ENCODE measurements at places on chromosomes 3 and 15.

DNA sequence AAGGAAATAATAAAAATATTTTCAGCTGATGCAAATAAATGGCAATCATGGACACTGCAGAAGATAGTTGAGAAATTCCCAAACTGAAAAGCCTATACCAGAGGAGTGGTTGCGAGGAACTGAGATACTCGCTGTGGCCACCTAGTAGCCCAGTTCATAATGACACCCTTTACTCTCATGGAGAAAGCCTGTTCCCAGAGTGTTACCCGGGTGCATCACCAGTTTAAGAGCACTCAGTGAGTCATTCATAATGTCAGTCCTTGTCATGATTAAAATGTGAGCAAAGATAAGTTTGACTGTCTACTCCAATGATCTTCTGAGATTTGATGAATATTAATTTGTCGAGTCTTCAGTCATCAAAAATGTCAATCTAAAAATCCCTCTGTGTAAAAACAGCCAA is 138.4 kb upstream of the LRRC3B start:
- DNase-seq = no peak

DNA sequence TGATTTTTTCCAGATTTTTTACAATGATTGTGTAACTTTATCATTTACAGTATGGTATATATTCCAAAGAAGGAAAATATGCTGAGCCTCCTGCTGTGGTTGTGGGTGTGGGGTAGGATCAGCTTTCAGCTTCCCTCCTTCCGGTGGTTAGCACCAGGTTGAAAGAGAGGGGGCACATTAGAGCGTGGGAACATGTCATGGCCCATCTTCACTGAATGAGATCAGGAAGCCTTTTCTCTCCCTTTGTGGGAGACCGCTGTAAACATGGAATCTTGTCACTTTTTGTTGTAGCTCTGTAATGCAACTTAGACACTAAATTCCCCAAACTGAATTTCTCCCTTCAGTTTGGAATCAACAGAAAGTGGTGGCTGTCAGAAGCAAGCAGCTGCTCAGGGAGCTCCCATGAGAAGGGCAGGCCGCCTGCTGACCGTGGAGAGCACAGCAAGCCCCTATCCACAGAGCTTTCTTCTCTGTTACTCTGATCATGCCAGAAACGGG is 86.7 kb upstream of the LIMD1 start:
- DNase-seq = peak; percentile 87

DNA sequence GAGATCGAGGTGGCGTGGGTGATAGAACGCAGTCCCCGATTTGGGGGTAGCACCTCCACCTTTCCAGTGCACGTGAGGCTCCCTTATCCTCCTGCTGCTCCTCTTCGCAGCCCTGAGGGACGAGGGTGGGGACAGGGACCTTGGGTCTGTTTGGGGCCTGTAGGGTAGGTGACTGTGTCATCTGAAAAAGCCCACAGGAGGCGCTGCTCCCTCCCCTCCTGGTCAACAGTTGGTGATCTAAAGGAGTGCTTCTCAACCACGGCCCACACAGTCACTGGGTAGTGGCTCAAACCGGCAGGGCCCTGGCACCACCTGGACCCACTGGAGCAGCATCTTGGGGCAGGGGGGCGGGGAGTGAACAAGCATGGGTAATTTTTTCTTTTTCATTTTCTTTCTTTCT is 7.1 kb downstream of the LRRK1 start:
- no peak for DNase-seq

DNA sequence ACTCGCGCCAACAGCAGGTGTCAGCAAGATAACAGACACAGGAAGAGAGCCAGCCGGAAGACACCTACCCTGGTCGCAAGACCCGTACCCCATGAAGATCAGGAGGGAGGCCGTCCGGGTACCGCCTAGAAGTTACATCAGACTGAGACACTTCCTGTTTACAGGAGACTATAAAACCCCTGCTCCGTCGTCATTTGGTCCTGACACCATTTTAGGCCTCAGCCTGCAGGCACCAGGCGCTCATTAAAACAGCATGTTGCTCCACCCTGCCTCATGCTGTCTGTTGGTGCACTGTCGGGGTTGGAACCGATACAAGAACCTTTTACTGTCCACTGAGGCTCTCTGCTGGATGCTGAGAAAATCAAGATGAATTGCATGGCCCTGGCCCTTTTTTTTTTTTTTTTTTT is 15.6 kb upstream of the PRTG start:
- no peak for DNase-seq

- DNase-seq = peak; percentile 28
Observed at GRCh38 chr3:134143828-134144401, 106.7 kb downstream of the RYK start.

DNA sequence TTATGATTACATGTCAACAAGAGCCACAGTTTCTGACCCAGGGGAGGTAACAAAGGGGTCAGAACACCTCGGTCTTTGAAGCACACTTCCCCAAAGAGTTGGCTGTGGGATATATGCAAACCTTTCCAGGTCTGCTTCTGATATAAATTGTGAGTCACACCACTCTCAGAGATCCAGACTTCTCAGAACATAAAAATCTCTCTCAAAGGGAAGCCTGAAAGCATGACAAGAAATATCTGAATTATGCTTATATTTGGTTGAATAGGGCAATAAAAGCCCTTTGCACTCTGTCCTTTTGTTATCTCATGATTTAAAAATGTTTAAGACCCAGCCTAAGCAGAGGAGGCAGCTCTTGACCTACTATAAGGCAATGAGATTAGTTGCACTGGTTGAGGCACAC is 56.8 kb downstream of the MYH15 start:
- no peak for DNase-seq

GRCh38 chr15:49306551-49306950 is 116.5 kb upstream of the FGF7 start:
- DNase-seq = no peak

GRCh38 chr3:116034086-116034485 is 410.8 kb downstream of the GAP43 start:
- no peak for DNase-seq

- peak; percentile 90 for DNase-seq
Observed at GRCh38 chr3:179526989-179527391, 35.7 kb upstream of the ACTL6A start.

DNA sequence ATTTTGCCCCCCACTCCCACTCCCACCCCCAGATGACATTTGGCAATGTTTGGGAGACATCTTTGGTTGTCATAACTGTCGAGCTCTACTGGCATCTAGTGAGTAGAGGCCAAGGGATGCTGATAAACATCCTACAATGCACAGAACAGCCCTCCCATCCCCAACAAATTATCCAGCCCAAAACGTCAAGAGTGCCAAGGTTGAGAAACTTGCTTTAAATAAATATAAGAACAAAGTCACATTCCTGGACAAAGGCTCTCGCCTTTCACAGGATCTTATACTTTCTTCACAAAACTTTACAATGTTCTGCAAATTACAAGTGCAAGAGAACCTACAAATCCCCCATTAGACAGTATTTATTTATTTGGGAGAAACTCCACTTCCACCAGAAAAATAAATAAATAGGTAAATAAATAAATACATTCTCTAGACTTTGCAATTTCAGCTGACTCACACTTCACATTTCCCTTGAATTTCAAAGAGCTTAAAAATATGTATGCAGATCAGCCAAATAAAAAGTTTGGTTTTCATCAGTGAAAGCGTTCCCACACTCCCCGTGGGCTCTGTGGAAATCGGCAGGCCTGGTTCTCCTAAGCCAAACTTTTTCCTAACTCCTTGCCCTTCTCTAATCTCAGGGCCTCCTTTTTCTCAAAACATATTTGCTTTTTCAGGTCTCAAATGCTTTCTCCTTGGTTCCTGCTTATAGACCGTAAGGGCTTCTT is 12.7 kb upstream of the CPA3 start:
- DNase-seq = no peak

- no peak for DNase-seq
Observed at GRCh38 chr3:35263477-35263876, 375.8 kb upstream of the ARPP21 start.

DNA sequence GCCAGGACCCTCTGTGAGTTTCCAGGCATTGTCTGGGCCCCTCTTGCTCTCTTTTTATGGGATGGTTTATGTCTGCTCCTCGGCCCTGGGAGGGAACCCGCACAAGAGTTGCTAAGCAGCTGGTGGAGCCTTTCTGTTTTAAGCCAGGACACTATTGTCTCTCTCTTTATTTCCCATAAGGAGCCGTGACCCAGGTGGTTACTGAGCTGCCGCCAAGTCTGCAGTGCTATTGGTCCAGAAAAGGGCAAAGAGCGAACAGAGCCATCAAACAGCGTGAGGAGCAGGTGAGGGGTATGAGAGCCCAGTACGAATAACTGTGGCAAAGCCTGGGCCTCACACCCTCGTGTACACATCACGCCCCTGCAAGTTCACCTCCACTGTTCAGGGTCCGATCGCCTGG is 280.2 kb downstream of the SHQ1 start:
- DNase-seq = no peak

GRCh38 chr15:66700412-66700801 is 1.6 kb upstream of the SMAD6 start:
- no peak for DNase-seq

GRCh38 chr15:56523521-56523920 is 58.6 kb upstream of the MNS1 start:
- no peak for DNase-seq

- DNase-seq = no peak
Observed at GRCh38 chr3:151144016-151144415, 58.6 kb downstream of the MED12L start.

DNA sequence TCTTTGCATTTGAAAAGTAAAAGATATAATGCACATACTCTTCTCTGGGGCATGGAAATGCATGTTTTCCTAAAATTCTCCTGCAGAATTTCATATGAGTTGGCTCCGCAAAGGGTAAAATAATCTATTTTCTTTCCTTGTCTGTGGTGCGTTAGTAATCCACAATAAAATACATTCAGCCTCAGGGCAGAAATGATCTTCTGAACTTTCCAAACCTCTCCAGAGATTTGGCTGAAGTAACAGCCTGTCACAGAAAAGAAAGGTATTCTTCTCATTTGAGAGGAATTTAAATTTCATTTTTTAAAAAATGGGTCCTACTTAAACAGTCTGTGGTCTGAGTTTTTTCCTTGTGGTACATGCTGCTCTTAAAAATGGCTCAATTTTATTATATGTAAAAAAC is 182.7 kb upstream of the DCBLD2 start:
- no peak for DNase-seq

GRCh38 chr3:55309336-55309735 is 177.8 kb downstream of the WNT5A start:
- no peak for DNase-seq

GRCh38 chr3:13954741-13955483 is 75.0 kb upstream of the WNT7A start:
- DNase-seq = no peak

DNA sequence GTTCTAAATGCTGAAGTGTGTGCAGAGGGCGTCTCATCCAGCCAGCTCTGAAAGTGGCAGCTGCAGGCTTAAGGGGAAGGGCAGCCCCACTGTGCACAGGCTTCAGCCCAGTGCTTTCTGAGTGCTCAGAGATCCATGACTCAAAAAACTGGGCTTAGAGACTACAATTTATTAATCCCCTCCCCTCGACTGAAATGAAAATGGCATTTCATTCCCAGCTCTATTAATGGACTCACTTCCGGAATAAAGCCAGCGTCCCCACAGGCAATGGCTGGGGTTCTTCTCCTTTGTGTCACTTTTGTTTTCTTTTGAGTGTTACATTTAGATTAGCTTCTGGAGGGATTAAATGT is 55.5 kb upstream of the PLXNA1 start:
- DNase-seq = no peak

DNA sequence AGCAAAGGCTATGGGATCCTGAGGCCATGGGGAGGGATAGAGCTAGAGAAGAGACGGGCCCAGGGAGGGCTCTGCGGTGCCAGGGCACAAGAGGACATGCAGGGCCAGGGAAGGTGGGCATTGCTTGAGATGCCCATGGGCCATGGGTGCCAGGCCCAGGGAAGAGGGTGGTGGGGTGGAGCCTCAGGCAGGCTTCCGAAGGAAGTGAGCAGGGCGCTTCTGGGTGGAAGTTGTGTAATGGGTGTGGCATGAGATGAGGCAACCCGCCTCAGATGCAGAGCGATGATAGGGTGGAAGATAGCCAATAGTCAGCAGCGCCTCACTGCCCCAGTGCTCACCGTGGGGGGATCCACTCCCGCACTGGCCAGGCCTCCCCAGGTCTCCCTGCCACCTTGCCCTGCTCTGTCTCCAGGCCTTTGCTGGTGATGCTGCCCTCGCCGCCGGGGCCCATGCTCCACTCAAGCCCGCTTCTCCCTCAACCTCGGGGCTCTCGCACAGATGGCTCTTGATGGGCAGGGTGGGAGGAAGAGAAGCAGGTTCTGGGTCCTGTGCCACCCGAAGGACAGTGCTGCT is 51.4 kb downstream of the DNAJB8 start:
- no peak for DNase-seq

- no peak for DNase-seq
Observed at GRCh38 chr15:63719281-63719680, 114.5 kb downstream of the HERC1 start.

- no peak for DNase-seq
Observed at GRCh38 chr15:96183514-96183850, 147.0 kb upstream of the NR2F2 start.

GRCh38 chr3:126964261-126964660 is 18.7 kb upstream of the PLXNA1 start:
- DNase-seq = no peak

DNA sequence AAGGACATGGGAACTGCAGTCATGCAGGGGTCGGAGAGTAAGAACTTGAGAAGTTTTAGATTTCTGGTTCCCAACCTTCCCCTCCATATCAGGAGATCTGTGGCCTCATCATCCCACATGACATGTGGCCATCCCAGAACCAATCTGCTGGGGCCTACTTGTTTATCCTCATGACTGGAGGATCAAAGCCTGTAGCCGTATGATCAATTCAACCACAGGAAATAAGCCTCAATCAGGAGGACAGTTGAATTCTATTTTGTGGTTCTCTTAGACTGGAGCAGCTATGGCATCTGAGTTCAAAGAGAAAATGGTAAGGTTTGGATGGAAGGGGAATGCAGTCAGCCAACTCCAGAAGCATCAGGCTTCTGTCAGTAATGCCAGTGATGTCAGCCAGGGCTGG is 57.2 kb downstream of the IL16 start:
- DNase-seq = no peak

DNA sequence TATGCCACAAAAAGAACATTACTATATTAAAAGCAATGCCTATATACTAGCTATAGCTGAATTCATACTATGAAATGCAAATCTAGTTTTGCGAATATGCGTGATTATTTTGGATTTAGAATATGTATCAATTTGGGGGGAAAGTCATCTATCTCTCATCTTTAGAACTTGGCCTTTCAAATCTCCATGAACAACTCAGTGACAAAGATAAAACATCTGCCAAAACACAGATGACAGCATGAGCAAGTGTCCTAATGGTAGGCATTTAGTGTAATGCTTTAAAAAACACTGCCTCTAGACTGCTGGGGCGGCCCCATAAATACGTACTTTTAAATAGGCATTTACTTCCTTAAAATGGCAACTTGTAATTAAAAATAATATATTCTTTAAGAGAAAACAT is 2.7 kb downstream of the CD47 start:
- DNase-seq = no peak

GRCh38 chr3:157499342-157499963 is 3.8 kb downstream of the VEPH1 start:
- DNase-seq = peak; percentile 75

DNA sequence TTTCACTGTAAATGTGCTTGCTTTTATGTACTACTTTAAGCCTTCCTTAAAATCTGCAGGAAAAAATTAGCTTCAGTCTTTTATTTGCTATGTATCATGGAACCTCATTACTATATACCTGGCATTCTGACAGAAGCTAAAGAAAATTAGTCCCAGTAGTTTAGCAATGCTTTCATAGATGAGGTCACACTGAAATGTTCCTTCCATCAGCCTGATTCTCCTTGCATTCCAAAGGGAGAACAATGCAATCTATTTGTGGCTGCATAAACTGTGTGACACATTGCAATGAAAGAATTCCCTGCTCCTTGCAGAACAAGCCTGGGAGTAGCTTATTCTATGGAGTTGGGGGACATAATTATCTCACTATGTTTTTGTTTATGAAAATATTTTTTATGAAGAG is 691.5 kb upstream of the ARPP21 start:
- DNase-seq = peak; percentile 73
